ENCODE measurements at places on chromosomes 13 and 19.

DNA sequence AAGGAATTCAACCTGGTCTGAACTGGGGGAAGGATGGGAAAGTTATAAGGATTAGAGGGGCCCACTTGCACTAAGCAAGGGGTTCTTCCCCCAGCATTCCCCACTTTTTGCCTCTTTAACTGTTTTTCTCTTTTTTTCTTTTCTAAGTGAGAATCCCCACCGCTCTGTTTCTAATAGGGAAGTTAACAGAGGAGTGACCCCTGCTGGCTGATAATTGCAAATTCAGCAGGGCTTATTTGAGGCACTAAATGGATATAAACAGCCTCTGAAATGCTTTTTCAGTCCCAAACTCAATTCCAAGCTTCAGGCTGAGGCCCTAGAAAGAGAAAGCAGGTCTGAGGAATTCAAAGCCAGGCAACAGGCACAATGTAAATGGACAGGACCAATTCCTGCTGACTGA is 38.2 kb upstream of the CEACAM21 start:
- DNase-seq = no peak

GRCh38 chr19:3477951-3478350 is 2.4 kb downstream of the SMIM24 start:
- no peak for DNase-seq

GRCh38 chr13:35496006-35496405 is 19.5 kb upstream of the MAB21L1 start:
- DNase-seq = no peak

- DNase-seq = peak; percentile 99
Measured at GRCh38 chr19:17470068-17470841, at the start of gene SLC27A1. TSS of gene SLC27A1 (plus strand) at chr19:17470524. CDS start at chr19:17470541, 17 bp downstream.

GRCh38 chr13:112443191-112443994 is 67.2 kb downstream of the SPACA7 start:
- DNase-seq = no peak

DNA sequence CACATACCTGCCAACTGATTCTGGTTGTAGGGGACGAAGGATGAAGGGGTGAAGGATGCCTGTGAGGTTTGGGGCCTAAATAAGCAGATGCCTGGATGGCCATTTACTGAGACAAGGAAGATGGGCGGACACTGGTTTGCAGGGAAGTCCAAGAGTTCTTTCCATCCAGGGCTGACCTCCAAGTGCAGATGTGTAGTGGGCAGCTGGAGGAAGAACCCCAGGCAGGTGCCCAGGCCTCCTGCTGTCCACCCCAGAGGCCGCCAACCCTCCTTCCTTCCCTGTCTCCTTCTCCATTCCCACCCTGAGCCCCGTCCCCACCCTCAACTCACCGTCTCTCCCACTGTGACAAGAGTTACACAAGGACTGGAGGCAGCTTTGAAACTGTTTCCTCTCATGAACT is 171.5 kb downstream of the KATNAL1 start:
- no peak for DNase-seq

GRCh38 chr19:41843371-41843770 is 1.1 kb downstream of the LYPD4 start:
- DNase-seq = no peak

GRCh38 chr19:10774893-10775292 is 57.0 kb downstream of the DNM2 start:
- DNase-seq = peak; percentile 47

GRCh38 chr13:63206461-63206860 is 1790.8 kb upstream of the PCDH20 start:
- peak; percentile 4 for DNase-seq

DNA sequence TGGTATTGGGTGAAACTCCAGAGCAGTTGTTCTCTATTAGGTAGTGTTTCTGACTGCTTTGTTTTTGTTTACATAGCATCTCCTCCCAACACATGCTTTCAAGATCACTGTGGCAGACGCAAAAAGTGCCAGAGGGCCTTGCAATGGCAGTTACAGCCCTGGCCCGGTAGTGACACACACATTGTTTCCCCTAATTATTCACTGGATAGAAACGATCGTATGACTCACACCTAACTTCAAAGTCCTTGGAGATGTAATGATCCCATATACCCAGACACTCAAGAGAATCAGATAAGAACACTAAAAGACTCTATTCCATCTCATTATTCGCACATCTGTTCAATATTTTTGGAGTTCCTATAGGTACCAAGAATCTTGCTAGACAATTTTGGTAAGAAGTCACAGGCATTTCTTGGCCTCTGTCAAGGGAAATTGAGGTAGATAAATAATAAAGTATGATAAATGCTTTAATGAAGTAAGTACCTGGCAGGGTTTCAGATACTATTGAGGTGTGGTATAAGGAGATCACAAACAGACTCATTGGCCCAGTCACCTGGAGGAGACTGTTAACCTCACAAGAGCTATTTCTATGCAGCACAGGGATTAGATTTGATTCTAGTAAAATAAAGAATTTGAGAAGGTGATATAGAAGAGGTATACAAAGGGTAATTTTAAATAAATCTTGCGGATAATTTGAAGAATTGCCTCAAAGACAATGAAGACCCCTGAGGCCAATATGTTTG is 485.3 kb downstream of the SLITRK6 start:
- DNase-seq = peak; percentile 45

DNA sequence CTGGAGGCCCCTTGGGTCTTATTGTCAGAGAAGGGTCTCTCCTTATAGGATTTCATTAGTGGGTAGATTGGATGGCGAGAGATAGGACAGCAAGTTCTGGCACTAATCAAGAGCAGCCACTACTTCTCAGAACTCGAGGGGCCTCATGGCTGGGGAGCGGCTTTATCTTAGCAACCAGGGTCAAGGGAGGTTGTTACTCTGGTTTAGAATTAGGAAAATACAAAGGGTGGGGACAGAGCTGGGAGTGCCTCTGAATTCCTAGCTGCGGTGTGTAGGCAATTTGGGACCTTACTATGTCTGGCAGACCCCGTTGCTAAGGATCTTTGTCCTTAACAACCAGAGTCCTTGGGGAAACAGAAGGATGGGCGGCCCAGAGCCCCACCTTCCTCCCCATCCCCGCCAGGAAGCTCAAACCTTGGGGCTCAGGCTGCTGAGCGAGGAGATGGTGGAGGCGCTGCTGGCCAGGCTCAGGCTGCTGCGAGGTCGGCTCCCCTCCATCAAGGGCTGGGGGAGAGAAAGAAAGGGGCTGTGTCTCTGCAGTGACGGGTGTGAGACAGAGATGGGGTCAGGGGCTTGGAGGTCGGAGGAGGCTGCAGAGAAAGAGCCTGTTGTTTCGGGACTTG is 1.2 kb downstream of the PLEKHA4 start:
- DNase-seq = no peak

DNA sequence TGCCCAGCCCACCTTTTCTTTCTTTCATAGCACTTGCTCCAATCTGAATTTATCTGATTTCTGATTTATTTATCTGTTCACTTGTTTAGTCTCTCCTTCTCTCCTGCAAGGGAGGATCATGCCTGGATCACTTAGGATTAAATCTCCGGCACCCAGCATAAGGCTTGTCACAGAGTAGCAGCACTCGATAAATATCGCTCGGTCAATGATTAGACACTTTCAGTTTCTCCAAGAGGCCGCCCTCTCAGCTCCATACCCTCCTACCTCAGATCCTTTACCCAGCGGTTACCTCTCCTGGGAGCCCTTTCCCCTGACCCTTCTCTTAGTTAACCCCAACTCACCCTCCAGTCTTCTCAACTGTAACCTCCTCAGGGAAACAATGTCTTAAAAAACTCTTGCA is 1.4 kb downstream of the CLIP3 start:
- DNase-seq = no peak

DNA sequence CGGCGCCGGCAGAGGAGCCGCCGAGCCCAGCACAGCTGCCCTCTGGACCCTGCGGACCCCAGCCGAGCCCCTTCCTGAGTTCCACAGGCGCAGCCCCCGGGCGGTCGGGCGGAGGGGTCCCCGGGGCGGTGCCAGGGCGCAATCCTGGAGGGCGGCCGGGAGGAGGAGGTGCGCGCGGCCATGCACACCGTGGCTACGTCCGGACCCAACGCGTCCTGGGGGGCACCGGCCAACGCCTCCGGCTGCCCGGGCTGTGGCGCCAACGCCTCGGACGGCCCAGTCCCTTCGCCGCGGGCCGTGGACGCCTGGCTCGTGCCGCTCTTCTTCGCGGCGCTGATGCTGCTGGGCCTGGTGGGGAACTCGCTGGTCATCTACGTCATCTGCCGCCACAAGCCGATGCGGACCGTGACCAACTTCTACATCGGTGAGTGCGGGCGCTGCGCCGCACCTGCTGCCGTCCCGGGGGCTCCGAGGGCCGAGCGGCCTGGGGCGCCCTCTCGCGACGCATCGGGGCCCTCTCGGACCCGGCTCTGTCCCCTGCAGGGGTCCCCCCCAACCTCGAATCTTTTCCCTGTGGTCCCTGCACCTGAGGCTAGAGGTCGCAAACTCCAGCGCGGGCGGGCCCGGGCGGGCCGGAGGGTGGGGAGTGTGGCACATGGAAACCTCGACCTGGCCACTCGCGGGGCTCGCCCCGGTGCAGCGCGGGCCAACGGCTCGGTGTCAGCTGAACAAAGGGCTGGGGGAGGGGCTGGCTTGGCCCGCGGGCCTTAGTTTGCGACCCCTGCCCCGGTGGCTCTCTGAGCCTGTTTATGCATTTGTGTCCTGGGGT is at the start of gene KISS1R:
KISS1R (plus strand) TSS at position 11 of the 829 bp plus-strand sequence; CDS start at position 181, 170 bp downstream.
- no peak for DNase-seq

GRCh38 chr19:14871619-14872230 is 14.2 kb downstream of the OR7A17 start:
- DNase-seq = peak; percentile 11

GRCh38 chr13:46337700-46338099 is 49.4 kb downstream of the RUBCNL start:
- no peak for DNase-seq

DNA sequence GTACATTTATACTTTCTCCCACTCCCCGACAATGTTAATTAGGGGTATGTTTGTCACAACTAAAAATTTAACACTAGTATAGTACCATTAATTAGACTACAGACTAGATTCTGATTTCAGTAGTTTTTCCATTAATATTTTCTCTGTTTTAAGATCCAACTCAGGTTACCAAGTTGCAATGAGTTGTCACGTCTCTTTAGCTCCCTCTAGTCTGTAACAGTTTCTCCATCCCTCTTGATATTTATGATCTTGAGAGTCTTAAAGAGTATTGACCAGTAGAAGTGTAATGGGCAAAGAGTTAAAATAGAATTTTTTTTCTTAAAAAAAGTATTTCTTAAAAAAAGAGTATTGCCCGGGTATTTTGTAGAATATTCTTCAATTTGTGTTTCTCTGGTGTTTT is 598.1 kb downstream of the TBC1D4 start:
- DNase-seq = no peak

DNA sequence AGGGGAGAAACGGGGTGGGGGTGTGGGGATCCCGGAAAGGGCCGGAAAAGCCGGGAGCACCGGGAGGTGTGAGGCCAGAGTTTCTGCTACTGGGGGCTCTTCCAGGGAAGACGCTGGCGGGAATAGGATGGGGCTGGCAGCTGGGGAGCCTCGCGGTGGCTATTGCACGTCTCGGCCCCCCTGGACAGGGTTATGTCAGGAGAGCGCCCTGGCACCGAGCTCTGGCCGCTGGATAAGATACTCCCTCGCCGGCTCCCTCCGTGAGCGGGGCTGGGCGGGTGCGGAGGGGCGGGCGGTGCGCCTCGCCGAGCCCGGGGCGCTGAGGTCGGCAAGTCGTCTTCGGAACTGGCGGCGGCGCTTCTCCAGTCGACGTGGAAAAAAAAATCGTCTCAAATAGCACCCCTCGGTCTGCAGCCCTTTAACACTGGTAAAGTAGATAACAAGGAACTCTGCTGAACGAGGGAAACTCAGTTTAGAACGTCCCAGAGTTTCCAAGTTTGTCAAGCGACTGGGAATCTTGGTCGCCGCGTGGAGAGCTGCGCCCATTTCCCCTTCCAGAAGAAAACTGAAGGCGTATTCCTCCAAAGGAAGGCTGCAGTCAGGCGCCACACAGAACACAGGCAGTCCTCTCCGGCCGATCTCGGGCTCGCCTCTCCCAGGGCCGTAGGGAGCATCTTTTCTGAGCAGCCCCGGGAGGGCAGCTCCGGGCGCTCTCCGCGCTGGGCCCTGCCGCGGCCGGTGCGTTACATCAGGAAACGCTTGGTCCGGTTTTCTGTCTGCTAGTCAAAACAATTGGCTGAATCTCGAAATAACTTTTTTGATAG is 115.1 kb downstream of the KCNRG start:
- DNase-seq = peak; percentile 10
